ENCODE measurements at places on chromosomes 12 and 14.

DNA sequence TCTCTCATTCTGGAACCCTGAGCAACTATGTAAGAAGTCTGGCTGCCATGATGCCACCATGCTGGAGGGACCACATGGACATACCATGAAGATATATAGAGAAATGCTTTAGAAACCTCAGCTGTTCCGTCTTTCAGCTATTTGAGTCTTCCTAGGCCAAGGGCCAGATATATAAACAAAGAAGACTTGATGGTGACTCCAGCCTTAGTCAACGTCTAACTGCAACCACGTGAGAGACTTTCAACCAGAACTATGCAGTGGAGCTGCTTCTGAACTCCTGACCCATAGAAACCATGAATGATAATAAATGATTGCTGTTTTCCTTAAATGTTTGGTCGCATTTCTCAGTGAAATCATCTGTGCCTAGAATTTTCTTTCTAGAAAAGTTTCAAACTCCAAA, 20.0 kb upstream of the KITLG start:
- no peak for DNase-seq

- no peak for DNase-seq
Observed at GRCh38 chr12:57384478-57384877, 46.4 kb downstream of the R3HDM2 start.

- DNase-seq, result no peak
Observed at GRCh38 chr12:127881371-127882140, 385.4 kb upstream of the TMEM132C start.

DNA sequence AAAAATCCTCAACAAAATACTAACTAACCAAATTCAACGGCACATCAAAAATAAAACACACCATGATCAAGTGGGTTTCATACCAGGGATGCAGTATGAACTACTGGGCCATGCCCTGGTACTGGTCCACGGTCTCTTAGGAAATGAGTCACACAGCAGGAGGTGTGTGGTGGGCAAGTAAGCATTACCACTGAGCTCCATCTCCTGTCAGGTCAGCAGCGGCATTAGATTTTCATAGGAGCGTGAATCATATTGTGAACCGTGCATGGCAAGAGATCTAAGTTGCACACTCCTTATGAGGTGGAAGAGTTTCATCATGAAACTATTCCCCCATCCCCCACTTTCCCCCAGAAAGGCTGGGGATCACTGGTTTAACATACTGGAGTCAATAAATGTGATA, 6.7 kb upstream of the LGR5 start:
- DNase-seq, result no peak

DNA sequence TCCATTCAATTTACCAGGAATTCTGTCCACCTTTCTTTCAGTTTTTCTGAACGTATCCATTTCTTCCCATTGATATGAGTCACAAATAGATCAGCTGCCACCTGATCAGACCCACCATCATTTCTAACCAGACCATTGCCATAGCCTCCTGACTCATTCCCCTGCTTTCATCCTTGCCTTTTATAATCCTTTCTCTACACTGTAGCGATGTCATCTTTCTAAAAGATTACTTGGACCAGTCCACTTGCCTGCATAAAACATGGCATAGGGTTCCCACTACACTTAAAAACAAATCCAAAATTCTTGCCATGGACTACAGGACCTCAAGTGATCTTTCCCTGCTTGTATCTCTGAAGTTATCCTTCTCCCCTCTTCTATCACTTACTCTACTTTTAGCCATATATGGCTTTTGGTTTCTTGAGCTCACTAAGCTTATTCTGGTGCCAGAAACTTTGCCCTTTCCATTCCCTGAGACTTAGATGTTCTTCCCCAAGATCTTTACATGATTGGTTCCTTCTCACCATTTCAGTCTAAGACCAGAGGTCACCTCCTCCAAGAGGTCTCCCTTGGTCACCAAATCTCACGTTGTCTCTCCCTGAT, 149.5 kb upstream of the KRR1 start:
- no peak for DNase-seq

DNA sequence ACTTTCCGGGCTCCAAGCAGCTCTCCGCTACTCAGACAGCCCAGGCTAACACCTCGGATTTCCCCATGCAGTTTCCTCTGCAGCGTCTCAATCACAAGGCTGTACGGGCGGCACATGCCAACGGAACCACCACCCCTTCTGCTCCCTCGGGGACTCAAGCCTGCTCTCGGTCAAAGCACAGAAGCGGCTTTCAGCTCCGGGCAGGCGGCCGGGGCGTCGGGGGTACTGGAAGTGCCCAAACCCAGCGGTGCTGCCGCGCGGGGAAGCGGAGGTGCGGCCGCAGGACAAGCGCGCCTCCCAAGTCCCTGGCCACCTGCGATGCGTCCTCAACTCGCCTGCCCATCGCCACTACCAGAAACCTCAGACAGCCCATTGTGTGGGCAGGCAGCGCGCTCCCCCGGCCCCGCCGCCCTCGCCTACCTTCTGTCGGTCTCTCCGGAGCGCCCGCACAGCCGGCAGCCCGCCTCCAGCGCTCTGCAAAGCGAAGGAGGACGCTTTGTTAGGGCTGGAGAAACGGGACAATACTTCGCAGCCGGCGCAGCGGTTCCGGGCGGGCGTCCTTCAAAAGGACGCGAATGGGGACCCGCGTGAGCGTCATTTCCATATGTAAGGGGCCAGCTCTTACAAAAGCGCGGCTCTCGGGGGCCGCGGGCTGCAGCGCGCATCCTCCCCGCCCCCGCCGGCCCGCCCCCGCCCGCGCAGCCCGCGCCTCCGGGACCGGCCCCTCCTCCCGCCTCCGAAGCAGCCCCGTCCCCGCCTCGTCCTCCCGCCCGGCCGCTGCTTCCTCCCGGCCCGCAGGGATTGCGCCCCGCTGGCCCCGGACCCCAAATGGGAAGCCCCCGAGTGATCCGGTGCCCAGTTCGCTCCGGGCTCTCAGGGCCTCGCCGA, 674 bp downstream of the NIN start:
- DNase-seq, result peak; percentile 67

- DNase-seq, result no peak
Observed at GRCh38 chr12:57896434-57897201, 44.7 kb upstream of the ATP23 start.

DNA sequence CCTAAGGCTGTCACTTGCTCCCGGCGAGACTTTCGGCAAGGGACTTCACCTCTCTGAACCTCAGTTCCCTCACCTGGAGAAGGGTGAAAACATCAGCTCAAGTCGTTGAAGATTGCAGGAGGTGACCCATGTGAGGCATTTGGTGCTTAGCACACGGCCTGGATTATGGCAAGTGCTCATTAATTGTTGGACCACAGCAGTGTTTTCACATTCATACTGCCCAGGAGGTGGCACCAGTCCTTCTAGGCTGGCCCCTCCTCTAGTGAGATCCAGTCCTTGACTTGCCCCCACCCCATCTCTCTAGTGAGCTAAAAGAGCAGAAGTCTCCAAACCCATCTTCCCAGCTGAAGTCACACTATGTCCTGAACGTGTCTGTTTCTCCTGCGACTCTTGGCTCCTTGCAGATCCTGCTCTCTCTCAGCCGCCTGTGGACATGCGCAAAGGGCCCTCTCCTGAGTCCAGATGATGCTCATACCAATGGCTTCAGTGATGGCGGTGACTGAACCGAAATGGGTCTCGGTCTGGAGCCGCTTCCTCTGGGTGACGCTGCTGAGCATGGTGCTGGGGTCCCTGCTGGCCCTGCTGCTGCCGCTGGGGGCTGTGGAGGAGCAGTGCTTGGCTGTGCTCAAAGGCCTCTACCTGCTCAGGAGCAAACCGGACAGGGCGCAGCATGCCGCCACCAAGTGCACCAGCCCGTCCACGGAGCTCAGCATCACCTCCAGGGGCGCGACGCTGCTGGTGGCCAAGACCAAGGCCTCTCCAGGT, 1.6 kb downstream of the FICD start:
- no peak for DNase-seq

DNA sequence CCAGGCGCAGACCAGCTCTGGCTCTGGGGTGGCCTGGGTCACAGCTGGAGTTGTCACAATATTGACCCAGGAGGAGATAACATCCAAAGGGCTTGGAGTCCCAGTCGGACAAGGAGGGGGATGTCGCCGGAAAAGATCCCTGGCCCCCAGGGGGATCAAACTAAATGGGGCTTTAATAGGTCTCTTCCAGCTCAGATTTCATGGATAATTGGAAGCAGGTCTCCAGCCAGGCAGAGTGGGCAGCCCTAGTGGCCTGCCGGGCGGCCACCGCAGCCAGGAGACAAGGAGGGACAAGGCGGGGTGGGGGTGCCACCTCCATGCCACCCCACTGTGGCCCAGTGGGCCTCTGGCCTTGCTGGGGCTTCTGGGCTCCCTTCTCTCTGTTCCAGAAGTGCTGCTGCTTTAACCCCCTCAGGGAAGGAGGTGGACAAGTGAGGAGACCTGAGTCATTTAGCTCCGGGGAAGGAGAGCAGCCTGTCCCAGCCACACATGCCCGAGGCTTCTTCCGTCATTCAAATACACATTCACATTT, 23.1 kb upstream of the PGF start:
- DNase-seq, result no peak

GRCh38 chr14:99517643-99518381, 36.6 kb downstream of the CCNK start:
- DNase-seq, result no peak

GRCh38 chr12:32273063-32273522, 126.3 kb upstream of the FGD4 start:
- DNase-seq, result no peak

- DNase-seq, result peak; percentile 47
Observed at GRCh38 chr12:45518291-45519235, 210.9 kb upstream of the ARID2 start.

- peak; percentile 18 for DNase-seq
Observed at GRCh38 chr12:107318806-107319532, 225.6 kb upstream of the CRY1 start.

GRCh38 chr14:105902131-105902898, 375.9 kb downstream of the TMEM121 start:
- DNase-seq, result no peak

- peak; percentile 37 for DNase-seq
Observed at GRCh38 chr14:91947475-91948184, at the start of gene FBLN5. FBLN5 (minus strand) TSS chr14:91947694; CDS start chr14:91947229, 465 bp downstream.

DNA sequence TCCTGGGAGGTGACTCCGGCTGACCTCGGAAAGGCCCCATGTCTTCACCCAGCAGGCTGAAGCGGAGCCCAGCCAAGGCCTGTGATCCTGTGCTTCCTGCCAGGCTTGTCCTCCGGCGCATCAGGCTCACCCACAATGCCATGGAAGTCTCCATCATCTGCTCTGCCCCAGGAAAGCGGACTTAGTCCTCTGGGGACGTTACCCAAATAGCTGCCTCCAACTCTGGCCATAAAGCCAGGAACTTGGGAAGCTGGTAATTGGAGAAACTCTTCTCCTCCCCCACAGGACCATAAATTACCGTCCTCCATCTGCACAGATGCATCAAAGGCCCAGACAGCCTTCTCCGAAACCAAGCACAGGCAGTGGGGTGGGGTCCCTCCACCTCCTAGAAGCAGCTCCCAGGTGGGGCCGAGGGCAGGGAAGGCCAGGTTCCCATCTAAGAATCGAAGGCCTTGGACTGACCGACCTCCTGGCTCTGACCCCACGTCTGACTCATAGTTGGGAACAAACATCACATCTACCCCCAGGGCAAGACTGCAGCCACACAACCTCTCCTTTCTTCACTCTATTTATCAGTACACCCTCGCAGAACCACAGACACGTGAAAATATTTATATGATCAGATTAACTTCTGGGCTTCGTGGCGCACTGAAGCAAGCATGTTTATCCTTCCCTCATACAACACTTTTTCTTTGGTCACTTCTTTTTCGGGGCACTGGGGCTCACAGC, 56.4 kb downstream of the PITPNM2 start:
- no peak for DNase-seq

- DNase-seq, result no peak
Observed at GRCh38 chr12:67637718-67638117, 10.8 kb upstream of the DYRK2 start.

- no peak for DNase-seq
Observed at GRCh38 chr14:36449903-36450302, 70.1 kb downstream of the NKX2-1 start.

GRCh38 chr12:119959435-119959834, 29.6 kb upstream of the BICDL1 start:
- DNase-seq, result no peak

- DNase-seq, result no peak
Observed at GRCh38 chr12:124194893-124195566, 99.9 kb upstream of the RFLNA start.

- no peak for DNase-seq
Observed at GRCh38 chr12:1972856-1973317, 31.4 kb downstream of the DCP1B start.

DNA sequence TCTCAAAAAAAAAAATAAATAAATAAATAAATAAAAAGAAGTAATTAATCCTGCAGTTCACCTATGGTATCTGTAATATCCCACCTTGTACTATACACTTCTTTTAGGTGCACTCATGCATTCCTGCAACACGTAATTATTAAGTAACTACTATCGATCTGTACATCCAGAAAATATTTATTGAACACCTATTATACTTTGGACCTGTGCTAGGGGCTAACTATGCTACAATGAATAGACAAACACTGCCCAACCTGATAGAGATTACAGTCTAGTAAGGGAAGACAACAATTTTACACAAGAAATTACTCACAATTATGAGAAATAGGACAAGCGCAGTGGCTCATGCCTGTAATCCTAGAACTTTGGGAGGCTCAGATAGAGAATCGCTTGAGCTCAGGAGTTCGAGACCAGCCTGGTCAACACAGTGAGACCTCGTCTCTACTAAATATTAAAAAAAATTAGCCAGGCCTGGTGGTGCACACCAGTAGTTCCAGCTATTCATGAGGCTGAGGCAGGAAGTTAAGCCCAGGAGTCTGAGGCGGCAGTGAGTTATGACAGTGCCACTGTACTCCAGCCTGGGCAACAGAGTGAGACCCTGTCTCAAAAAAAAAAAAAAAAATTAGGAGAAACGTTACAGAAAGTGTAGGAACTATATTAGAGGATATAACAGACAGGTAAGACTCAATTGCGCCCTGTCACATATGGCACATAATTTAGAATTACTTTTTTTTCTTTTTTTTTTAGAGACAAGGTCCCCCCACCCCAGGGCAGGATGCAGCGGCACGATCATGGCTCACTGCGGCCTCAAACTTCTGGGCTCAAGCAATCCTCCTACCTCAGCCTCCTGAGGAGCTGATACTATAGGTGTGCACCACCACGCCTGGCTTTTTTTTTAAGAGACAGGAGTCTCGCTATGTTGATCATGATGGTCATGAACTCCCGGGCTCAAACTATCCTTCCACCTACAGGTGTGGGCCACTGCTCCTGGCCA, 1.2 kb downstream of the NRDE2 start:
- DNase-seq, result no peak

DNA sequence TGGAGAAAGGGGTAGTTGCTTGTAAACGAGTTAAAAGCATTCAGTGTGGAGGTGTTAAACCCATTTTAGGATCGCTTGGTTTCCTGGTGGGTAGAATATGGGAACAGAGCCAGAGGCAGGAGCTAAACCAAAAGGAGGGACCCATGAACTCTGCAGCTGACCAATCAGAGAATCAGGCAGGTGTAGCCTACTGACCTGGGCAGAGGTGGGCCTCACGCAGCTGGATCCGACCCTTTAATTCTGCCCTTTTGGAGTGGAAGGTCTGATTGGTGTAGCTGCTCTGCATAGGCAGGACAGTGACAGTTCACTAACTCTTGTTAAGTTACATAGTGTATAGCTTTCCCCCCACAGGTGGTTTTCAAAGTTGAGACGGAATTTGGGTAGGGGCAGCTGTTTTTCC, 63.7 kb downstream of the GNS start:
- no peak for DNase-seq

All from stimulated activated CD4-positive, alpha-beta T cell treated with anti-CD3 and anti-CD28 coated beads, Interleukin-4, amount 100 ng/mL, for 24 hours (primary cell).